ENCODE measurements at places on chromosomes 7 and 10.

DNA sequence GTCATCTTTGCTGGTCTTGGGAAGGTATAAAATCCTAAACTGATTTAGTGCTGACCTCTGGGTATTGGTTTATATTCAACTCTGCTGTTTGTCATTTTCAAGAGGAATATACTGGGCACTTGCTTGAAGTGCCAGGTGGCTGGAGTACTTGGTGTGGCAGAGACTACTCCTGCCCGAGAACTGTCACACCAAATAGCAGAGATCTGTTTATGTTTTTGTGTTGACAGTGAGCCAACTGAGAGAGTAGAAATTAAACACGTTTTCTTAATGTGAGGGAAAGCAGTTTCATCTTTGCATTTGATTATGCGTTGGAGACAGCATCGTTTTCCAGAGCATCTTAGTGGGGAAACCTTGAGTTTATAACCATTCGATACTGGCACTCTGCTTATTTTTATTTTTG, 174.4 kb downstream of the CDCA7L start:
- DNase-seq = no peak

GRCh38 chr7:23918856-23919255, 208.8 kb downstream of the STK31 start:
- DNase-seq = no peak

GRCh38 chr10:115118346-115118745, 25.2 kb downstream of the ATRNL1 start:
- no peak for DNase-seq

GRCh38 chr10:50961297-50961696, 75.9 kb upstream of the A1CF start:
- DNase-seq = no peak

DNA sequence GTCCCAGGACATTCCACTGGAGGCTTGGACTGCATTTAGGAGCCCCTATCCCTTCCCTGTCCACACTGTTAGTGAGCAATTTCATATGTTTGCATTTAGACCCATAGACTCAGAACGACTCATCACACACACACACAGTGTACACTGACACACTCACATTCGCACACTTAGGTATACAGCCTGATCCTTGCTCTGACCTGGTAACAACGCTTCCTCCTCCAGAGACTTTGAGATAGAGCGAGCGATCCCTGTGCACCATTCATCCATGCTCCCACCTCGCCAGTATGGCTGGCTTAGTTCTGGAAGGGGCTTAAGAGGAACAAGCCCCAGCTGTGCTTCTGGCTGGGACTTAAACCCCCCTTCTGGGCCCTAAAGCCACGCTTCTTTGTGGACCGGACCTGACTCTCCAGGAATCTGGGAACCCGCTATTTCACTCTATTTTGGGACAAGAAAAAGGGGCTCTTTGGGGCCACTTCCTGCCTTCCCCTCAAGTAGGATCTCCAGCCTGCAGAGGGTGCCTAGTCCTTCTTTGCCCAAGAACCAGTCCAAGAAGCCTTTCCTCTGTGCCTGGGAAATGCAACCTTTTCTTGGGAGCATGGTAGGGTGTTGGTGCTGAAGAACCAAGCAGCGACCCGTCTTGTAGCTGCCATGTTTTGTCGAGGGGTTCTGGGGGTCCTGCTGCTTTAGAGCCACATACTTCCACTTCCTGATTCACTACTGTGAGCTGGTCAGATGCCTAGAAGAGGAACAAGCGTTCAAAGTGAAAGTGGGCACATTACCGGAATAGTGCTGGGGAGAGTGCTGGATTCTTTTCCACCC, 1.1 kb upstream of the HOXA13 start:
- no peak for DNase-seq

DNA sequence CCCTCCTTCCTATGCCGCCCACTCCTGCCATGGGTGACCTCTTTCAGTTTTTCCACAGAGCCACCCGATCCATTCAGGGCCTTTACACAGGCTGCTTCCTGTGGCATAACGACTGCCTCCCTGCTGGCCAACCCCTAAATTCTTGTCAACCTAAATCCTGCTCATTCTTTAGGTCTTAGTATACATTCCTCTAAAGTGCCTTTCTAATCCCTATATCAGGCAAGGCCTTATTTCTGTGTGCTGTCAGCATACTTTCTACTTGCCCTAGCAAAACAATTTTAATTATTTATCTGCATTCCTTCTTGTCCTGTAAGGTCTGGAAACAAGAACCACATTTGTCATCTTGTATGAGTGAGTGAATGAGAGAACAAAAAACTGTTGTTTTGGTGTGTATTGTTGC, 132.4 kb downstream of the DNAH11 start:
- no peak for DNase-seq

DNA sequence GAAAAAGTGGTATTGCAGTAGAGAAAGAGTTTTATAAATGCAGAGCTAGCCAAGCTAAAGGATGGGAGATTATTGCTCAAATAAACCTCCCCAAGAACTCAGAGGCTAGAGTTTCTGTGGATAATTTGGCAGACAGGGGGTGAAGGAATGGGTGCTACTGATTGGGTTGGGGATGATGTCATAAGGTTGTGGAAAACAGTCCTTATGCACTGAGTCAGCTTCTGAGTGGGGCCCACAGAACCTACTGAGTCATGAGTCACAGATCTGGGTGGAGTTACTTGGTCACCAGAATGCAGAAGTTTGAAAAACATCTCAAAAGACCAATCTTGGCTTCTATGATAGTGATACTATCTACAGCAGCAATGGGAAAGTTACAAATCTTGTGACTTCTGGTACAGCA, 1146.7 kb downstream of the TYW1 start:
- DNase-seq = no peak

DNA sequence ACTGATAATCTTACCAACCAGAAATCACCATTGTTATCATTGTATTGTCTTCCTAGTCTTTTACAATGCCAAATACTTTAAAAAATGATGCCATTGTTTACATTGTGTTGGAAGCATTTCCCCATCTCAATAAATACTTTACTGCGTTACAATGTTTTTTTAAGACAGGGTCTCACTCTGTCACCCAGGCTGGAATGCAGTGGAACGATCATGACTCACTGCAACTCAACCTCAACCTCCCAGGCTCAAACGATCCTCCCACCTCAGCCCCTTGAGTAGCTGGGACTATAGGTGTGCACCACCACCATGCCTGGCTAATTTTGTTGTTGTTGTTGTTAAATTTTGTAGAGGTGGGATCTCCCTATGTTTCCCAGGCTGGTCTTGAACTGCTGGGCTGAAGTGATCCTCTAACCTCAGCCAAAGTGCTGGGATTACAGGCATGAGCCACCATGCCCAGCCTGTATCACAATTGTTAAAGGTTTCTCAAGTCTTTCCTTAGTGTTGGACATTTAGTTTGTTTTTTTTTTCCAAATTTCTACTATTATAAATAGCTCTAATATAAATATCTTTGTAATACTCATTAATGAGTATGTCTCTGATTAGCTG, 13.5 kb downstream of the LRMDA start:
- DNase-seq = no peak

GRCh38 chr7:79806161-79806734, 328.4 kb upstream of the GNAI1 start:
- DNase-seq = no peak
